ENCODE measurements at places on chromosomes 1 and 21.

- DNase-seq: peak; percentile 53
These were observed 82.8 kb downstream of the UBIAD1 start for GRCh38 chr1:11355559-11356475.

- no peak for DNase-seq
These were observed 9.8 kb upstream of the KCNQ4 start for GRCh38 chr1:40773748-40774265.

DNA sequence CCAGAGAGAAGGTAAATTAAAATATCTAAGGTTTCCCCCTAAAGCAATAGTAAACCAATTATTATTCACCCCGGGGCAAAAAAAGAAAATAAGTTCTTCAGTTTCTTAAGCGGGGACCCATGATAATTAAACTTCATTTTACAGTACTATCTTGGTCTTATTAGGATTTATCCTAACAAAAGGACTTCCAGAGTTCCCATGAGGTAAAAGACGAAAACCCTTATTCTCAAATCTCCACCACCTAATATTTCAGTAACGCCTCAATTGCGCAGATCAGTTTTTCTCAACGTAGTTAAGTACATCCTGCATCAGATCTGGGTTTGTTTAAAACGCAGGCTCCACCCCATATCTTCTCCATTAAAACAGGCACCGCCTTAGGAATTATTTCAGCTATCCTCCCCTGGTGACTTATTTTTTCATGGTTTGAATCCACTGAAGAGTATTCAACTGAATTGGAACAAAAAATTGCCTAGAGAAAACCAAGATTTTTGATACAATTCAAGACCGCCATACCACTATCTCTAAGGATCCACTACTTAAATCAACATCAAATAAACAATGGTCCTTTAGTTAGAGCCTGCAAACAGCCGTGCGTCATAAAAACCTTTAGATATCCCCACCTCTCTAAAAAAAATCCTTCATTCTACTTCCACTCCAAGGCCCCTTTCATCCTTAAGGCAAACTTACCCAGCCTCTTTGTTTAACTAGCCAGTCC lies 1.7 kb downstream of the MCL1 start:
- DNase-seq: no peak

GRCh38 chr1:171335964-171336363 lies 22.0 kb downstream of the FMO4 start:
- no peak for DNase-seq

GRCh38 chr1:177164380-177165068 lies at the start of gene ASTN1:
Gene ASTN1, minus strand, starts transcription at chr1:177164712. Its CDS starts 36 bp downstream, at chr1:177164676.
- DNase-seq: no peak

DNA sequence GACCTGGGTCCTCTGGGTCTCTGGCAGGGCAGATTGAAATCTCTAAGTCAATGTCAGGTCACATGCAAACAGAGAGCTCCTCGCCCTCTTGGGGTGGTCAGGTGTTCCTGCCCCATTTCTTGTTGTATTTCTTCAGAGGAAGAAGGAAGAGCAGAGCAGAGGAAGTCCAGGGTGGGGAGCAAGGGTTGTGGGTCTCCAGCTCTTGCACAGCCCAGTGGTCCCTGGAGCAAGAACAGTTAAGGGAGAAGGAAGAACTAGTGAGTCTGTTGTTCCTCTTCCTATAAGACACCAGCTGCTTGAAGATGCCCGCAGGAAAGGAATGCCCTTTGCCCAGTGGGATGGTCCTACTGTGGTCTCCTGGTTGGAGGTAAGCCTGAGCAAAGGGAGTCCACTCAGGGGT lies 26.3 kb downstream of the MYOG start:
- DNase-seq: no peak

DNA sequence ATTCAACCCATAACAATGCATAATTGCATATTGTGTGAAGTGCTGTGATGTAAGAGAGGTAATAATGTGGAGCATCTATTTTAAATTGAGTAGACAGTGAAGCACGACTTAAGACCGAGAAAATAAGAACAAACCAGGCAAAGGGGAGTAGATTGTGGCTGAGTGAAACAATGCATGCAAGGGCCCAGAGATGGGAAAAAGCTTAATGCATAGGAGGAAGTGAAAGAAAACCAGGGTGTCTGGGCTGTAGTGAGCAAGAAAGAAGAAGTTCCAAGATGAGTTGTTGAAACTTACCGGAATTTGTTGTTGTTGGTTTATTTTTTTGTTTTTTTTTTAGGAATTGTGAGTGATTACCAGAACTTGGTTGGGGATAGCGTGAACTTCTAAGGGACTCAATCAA lies 104.7 kb downstream of the SNX7 start:
- no peak for DNase-seq

DNA sequence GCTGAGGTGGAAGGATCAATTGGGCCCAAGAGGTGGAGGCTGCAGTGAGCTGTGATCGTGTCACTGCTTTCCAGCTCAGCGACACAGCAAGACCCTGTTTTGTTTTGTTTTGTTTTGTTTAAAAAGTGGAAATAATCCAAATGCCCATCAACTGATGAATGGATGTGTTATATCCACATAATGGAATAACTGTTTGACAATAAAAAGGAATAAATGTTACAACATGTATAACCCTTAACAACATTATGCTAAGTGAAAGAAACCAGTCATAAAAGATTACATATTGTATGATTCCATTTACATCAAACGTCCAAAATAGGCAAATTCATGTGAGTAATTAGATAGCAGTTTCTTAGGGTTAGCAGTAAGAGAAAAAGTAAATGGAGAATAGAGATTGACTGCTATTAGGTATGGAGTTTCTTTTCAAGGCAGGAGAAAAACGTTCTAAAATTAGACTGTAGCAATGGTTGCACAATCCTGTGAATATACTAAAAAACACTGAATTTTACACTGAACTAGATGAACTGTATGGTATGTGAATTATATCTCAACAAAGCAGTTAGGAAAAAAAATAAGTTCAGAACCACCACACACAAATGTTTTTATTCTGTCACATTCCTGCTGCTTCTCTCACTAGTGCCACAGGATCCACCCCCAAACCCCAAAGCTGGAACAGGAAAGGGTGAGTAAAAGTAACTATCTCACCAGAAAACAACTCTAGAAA lies 15.7 kb downstream of the FOXJ3 start:
- DNase-seq: no peak

- DNase-seq: no peak
These were observed 159.8 kb upstream of the USP24 start for GRCh38 chr1:55374801-55375616.

DNA sequence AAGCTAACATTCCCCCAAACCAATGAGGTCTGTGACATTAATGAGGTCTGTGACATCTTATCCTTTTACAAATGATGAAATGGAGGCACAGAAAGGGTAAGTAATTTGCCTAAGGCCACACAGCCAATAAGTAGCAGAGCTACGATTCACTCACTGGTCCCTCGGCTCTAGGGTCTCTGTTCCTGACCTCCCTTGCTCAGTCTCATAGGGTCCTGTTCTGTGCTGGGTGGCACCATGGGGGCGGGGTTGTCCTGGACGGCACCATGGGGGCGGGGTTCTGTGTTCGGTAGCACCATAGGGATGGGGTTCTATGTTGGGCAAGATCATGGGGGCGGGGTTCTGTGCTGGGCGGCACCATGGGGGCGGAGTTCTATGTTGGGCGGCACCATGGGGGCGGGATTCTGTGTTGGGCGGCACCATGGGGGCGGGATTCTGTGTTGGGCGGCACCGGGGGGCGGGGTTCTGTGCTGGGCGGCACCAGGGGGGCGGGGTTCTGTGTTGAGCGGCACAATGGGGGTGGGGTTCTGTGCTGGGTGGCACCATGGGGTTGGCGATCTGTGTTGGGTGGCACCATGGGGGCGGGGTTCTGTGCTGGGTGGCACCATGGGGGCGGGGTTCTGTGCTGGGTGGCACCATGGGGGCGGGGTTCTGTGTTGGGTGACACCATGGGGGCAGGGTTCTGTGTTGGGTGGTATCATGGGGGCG lies 55.6 kb downstream of the CLSTN1 start:
- no peak for DNase-seq

GRCh38 chr1:193036337-193037047 lies 22.7 kb downstream of the UCHL5 start:
- DNase-seq: no peak

DNA sequence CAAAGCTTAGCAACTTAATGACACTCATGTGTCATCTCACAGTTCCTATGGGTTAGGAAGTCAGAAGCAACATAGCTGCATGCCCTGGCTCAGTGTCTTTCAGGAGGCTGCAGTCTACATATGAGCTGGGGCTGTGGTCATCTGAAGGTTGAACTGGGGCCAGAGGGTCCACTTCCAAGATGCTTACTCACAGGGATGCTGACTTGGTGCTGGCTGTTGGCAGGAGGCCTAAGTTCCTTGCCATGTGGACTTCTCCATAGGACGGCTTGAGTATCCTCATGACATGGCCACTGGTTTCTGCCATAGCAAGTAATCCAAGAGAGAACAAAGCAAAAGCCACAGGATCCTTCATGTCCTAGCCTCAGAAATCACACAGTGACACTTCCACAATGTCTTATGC lies 12.1 kb upstream of the FAM43B start:
- DNase-seq: no peak

GRCh38 chr1:204758601-204759000 lies 73.1 kb upstream of the LRRN2 start:
- DNase-seq: no peak

- no peak for DNase-seq
These were observed 9.6 kb downstream of the LRRC47 start for GRCh38 chr1:3786468-3787348.

GRCh38 chr1:1260843-1261560 lies 12.7 kb downstream of the UBE2J2 start:
- no peak for DNase-seq

DNA sequence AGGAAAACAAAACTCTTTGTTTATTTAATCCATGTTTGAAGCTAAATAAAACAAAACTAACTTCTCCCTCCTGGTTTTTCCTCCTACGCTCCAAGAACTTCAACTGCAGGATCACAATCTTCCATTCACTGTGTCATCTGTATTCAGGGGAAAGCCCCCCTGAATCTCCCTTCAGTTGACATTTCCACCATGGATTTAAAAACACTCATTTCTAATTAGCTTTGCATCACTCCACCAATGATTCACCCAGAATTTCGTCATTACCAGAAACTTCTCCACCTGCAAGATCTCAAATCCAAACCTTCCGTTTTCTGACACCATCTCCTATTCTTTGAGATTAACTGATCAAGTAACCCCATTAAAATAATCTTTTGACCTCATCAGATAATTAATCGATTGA lies 10.9 kb upstream of the RGS5 start:
- no peak for DNase-seq

GRCh38 chr1:27889506-27889905 lies 17.2 kb downstream of the THEMIS2 start:
- no peak for DNase-seq

DNA sequence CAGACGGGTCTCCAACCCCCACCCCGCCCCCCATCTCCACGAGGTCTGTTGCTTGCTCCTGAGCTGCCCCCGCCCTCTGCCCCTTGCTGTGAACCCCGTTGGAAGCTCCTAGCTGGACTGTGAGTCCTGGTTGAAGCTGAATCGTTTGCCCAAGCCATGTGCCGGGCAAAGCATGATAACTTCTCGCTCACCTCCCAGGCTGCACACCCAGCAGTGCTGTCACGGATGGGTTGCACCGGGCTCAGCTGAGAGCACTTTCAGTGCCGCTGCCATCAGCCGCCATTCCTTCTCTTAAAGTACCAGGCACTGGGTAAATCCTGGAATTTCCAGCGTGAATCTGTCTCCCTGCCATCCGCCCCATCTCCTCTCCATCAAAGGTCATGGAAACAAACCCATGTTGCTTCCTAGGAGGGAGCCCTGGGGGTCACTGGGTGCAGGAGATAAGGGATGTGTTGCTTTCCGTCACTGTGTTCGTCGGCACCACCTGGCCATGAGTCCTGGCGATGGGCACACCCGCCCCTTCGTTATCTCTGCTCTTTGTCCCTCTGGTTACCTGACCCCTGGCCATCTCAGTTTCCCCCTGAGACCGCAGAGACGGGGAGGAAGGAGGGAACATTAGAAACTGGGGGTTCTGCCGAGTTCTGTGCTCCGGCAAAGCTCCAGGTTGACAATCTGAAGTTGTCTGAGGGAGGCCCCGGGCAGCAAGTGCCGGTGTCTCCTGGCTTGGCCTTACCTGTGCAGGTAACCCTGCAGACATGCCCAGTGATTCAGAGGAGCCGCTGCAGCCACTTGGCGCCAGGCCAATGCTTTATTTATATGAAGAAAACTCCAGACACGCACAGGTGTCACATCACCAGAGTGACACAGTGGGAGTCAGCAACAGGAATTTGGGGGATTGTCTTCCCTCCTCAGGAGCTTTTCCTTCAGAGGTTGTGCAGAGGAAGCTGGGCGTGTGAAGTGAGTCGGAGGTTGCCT lies 2.7 kb downstream of the PDE9A start:
- DNase-seq: no peak

- DNase-seq: no peak
These were observed 7.9 kb downstream of the TIAM1 start for GRCh38 chr21:31335957-31336738.

DNA sequence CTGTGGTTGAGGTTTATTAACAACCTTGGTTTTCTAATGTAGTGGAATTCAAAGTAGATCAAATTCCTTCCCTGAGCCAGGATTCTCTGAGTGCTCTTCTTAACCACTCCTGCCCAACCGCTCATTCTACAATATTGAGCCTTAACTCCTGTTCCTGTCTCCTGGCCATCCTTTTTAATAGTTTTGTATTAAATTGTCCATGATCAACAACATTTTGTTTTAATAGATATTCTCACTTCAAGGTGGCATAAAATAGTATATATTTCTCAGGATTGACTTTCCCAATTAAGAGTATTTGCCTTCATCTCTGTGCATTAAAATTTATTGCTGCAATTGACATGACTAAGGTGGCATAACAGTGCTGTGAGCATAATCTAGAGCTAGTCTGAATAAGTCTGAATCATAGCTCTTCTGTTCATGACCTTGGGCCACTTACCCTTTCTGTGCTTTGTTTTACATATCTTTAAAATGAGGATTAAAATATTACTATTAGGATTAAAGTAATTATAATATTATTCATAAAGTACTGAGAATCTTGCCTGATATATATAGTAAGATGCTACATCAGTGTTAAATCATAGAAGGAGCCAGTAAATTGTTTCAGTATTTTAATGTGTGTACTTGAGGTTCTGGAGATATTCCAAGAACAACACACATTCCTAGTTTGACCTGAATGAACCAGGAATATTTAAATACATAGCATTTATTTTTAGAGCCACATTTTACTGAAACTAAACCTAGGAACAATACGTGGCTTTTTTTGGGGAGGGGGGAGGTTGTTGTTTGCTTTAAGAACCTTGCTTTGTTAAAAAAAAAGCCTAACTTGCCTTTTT lies 76.4 kb downstream of the ADGRL2 start:
- no peak for DNase-seq

GRCh38 chr1:165069829-165070228 lies 286.7 kb downstream of the LMX1A start:
- no peak for DNase-seq

DNA sequence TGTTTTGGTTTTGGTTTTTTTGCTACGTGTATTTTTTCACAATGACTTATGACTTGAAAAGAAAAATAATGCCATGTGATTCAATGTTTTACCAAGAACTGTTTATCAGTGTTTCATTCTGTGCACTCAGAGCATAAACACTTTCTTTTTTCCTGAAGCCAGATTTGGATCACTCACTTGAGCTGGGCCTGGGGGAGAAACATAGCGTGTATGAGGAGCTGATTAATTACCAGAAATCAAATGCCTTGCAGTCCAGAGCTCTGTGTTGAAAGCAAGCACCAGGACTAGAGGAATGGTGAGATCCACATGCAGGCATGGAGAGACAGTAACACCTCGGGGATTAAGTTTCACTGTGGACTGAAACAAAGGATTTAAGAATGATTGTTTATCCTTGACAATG lies 642.1 kb upstream of the ADGRL2 start:
- no peak for DNase-seq

- DNase-seq: no peak
These were observed 17.1 kb downstream of the DNASE2B start for GRCh38 chr1:84415396-84415795.

GRCh38 chr1:32480003-32480402 lies 15.1 kb downstream of the ZBTB8B start:
- no peak for DNase-seq
